Stimulated activated CD8-positive, alpha-beta memory T cell treated with anti-CD3 and anti-CD28 coated beads, Interleukin-7, amount 100 ng/mL, for 1 hour (primary cell): ENCODE measurements at places on chromosomes 7 and 10.

DNA sequence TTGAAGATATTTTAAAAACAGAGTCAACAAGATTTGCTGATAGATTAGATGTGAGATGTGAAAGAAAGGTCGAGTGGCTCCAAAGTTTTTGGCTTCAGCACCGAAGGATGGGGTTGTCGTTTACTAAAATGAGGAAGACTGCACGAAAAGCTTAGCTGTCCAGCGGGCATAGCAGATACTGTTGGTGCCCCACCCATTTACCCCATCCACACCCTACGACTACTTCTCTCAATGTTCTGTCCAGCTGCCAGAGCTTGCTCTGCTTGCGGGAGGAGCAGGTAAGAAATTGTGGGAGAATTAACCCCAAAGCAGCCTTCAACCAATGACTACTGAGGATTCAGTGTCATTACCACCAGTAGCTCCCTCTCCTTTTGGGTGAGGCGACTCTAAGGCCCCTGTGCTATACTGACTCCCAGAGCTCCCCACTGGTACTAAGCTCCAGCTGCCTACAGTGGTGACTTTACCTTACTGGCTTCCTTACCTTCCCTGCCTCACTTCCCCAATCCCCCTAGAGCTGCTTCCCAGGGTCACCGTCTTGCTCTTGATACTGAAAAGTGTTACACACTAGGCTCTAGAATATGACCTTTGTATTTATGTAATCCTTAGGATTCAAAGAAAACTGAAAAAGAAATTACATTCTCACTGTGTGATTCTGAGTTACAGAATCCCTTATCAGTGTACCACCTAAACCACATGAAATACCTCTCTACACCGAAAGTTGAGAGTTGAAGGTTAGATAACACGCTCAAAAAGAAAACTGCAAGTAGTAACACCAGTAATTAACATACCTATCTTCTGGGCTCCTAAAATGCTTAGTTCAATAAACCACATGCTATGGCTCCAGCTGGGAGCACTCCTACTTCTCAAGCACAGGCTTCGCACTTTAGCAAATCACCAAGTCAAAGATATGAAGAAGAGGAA is 22.3 kb downstream of the CACUL1 start:
- DNase-seq: no peak

GRCh38 chr10:65176994-65177393 is 1655.8 kb downstream of the REEP3 start:
- DNase-seq: no peak

DNA sequence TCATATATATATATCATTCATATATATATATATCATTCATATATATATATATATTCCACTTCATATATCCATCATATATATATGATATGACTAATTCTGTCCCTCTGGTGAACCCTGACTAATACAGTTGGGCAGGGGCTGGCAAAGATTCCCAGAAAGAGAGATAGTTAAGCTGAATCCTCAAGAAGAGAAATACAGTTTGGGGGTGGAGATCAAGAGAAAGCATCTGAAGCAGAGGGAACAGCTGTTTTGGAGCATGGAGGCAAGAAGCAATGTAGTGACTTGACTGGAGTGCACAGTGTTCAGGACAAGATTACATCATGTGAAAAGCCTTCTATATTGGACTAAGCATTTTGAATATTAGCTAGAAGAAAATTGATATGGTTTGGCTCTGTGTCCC is 540.7 kb downstream of the MAGI2 start:
- no peak for DNase-seq

GRCh38 chr10:93991596-93992284 is 2.0 kb upstream of the PLCE1 start:
- no peak for DNase-seq

DNA sequence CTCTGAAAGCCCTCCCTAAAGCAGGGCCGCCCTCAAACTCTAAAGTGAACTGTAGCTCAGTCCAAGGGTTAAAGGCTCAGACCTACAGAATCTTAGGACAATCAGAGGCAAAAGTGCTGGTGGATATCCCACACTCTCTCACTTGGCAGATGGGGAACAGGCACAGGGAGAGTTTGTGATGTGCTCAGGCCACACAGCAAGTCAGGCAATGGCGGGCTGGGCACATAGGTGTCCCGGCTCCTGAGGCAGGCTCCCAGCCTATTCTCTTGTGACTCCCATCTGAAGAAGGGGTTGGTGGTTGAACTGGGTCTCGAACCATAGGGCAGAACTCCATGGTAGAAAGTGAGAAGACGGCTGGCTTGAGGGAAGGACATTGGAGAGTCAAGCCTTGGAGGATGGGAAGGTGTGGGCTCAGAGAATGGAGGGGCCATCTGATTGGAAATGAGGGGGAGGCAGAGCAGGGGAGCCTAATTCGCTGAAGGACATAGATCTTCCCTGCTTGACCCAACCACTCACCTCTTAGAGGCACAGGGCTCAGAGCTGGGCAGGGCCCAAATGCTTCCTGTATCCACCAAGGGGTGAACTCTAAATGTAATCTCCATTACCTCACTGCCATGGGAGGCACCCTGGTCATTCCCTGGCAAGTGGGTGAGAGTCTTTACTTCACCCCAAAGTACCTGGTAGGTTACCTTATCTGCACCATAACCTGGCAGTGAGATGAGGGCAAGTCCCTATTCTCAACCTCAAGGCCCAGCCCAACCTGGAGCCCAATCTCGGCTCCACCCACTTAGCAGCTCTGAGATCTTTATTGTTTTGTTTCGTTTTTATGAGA is 4.9 kb upstream of the ZMIZ1 start:
- no peak for DNase-seq

GRCh38 chr7:157996359-157997079 is 591.1 kb downstream of the PTPRN2 start:
- DNase-seq: no peak

GRCh38 chr10:119330342-119330741 is 123.0 kb downstream of the GRK5 start:
- no peak for DNase-seq

- no peak for DNase-seq
Observed at GRCh38 chr10:120833222-120833928, 17.8 kb upstream of the WDR11 start.

- no peak for DNase-seq
Observed at GRCh38 chr10:43938810-43939209, 290.1 kb upstream of the ZNF32 start.

GRCh38 chr7:148863324-148863723 is 20.8 kb downstream of the EZH2 start:
- DNase-seq: no peak

- DNase-seq: no peak
Observed at GRCh38 chr7:83581667-83582435, 67.1 kb downstream of the SEMA3E start.

- no peak for DNase-seq
Observed at GRCh38 chr10:78210548-78210947, 176.9 kb downstream of the RPS24 start.

DNA sequence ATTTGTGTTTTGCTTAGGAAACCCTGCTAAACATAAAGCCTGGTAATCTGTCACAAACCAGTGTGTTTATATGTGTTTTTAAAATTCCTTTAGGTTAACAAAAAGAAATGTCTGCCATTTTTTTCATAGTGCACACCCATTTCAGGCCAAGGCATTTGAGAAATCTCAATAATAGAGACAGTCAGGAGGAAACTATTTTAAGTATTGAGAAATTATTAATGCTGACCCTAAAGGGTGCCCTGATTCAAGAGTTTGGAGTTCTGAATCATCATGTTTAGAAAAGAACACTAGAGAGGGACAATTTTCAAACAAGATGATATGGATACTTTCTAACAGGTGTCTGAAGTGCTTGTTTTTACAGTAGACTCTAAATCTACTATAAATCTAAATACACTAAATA is 28.7 kb downstream of the MALRD1 start:
- no peak for DNase-seq

DNA sequence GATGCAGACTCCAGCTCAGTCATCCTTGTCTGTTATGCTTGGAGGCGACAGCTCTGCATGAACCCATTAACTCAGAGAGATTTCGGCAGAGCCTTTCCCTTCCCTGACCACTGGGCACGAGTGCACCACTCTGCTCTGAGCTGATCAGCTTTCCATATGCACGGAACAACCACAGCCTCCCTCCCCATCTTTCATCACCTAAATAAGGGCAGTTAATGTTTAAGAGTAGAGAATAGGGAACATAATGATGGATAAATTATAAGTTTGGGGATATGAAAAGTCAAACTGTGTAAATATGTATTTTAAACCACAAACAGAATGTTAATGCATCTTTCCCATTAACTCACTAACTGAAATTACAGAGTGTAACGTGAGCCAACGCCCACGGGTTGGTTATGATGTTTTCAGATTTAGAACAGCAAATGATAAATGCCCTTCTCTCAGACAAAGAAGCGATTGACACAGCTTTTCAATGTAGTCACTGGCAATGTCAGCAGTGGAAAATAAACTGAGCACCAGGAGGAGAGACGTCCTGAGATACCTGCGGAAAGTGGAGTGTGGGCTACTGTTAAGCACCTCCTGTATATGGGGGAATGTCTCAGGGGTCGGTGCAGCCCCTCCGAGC is 658.2 kb downstream of the LRMDA start:
- DNase-seq: no peak

DNA sequence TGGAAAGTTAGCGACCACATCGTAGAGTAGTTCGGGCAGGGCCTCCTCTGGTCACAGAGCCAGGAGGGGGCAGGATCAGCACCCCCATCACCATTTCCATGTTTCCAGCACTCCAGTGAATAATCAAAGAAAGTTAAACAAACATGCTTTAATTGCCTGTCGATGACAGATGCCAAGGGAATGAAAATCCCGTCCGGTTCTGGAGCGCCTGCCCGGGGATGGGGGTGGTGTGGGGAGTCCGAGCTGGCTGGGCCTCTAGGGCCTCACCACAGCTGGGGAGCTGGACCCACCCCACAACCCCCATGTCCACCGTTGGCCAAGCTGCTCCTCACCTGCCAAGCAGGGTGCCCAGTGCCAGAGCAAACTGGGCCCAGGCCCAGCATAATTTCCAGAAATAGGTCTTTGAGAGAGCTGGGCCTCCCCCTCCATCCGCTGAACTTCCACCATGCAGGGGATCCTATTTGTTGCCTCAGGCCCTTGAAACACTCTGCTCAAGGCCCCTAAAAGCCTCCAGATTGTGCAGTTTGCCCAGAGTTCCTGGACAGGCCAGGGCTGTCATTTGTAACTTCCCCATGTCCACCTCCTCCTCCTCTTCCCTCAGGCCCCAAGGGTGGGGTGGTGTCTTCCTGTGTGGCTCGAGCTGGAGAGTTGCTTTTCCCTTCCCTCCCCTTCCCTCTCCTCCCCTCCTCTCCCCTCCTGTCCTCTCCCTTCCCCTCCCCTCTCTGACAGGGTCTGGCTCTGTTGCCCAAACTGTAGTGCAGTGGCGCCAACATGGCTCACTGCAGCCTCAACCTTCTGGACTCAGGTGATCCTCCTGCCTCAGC is 101.0 kb downstream of the MYL10 start:
- DNase-seq: no peak

DNA sequence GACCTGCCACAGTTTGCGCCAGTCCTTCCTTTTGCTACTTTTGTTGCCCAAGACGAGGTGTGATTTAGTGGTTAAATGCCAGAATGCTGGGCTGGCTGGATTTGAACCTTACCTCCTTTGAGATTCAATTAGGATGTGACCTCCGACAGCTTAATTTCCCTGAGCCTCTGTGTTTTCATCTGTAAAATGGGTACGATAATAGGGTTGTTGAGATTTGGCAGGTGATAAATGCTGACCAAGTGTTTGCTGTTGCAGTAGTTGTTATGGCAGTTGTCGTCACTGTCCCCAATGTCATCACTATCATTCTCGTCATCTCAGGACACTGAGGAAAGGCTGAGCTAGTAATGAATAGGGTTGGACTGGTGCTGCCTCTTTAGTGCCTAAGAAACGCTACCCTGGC is 61.1 kb downstream of the GRK5 start:
- DNase-seq: no peak

DNA sequence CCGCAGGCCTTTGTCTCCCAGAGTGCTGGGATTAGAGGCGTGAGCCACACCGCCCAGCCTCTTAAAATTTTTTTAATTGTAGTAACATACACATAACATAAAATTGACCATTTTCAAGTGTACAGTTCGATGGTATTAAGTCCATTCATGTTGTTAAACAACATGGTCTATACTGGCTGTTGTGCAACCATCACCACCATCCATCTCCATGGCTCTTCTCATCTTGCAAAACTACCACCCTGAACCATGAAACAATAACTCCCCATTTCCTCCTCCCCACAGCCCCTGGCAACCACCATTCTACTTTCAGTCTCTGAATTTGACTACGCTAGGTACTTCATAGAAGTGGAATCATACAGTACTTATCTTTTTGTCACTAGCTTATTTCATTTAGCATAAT is 7.9 kb upstream of the ZFYVE27 start:
- DNase-seq: no peak

GRCh38 chr10:6463366-6463765 is 116.7 kb downstream of the PRKCQ start:
- no peak for DNase-seq

DNA sequence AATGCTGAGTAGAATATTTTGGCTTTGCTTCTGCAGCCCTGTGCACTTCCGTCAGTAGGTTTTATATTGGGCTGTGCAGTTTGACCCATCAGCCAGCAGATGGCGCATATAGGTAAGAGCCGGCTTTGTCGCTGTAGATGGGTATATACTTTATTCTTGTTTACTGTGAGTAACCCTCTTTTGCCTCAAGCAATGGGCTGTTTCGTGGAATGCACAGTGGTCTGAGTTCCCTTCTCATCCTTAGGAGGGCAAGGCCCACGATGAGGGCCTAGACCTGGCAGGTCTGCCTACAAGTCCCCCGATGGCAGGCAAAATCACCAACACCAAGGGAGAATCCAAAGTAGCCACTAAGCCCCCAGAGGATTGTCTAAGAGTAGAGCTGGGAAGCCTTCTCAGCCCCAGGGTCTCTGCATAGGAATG is 1002.9 kb upstream of the KCND2 start:
- DNase-seq: no peak

GRCh38 chr7:8217200-8218068 is 44.5 kb downstream of the ICA1 start:
- no peak for DNase-seq

- DNase-seq: no peak
Observed at GRCh38 chr10:18066947-18067346, 73.3 kb upstream of the CACNB2 start.

GRCh38 chr7:22651534-22652243 is 75.3 kb upstream of the IL6 start:
- DNase-seq: no peak

GRCh38 chr7:123538897-123539296 is 4.5 kb upstream of the IQUB start:
- no peak for DNase-seq

- DNase-seq: no peak
Observed at GRCh38 chr10:122457934-122458333, 3.4 kb upstream of the HTRA1 start.

GRCh38 chr10:77867124-77867719 is 59.3 kb downstream of the DLG5 start:
- DNase-seq: no peak

GRCh38 chr7:9189703-9190102 is 756.3 kb downstream of the NXPH1 start:
- no peak for DNase-seq

- DNase-seq: no peak
Observed at GRCh38 chr7:129147731-129148130, 3.2 kb downstream of the TSPAN33 start.

DNA sequence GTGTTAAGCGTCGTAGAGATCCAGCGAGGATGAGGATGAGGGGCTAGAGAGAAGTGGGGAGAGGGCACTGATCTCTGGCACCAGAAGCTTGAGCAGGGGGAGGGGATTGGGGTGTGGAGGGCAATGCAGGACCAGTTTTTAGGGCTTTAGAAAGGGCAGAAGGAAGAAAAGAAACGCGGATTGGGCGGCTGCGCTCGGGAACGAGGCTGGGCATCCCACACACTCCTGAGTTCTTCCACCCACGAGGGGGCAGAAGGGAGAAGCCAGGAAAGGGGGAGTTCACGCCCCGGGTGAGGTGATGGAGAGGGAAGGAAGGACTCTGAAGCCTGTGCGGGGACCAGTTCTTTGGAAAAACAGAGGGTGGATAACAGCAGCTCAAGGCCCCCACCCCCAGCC is 6.1 kb upstream of the VGF start:
- DNase-seq: no peak
